ENCODE measurements at places on chromosomes 7 and 10.

DNA sequence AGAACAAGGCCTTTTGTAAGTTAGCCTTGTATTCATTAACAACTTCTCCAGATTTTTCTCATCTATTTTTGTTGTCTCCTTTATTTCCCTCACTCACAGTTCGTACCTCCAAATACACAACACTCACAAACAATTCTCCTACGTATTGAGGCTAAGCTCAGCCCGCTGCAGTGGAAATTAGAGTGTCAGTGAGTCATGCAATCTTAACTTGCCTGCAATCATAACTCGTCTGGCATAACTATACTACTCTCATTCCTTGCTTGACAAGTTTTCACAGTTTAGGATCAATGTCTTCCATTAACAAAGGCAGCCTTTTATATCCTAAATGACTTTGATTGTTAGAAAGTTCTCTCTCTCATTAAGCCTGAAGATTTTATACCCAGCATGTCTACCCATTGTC is 23.8 kb downstream of the TMEM196 start:
- DNase-seq = peak; percentile 73

DNA sequence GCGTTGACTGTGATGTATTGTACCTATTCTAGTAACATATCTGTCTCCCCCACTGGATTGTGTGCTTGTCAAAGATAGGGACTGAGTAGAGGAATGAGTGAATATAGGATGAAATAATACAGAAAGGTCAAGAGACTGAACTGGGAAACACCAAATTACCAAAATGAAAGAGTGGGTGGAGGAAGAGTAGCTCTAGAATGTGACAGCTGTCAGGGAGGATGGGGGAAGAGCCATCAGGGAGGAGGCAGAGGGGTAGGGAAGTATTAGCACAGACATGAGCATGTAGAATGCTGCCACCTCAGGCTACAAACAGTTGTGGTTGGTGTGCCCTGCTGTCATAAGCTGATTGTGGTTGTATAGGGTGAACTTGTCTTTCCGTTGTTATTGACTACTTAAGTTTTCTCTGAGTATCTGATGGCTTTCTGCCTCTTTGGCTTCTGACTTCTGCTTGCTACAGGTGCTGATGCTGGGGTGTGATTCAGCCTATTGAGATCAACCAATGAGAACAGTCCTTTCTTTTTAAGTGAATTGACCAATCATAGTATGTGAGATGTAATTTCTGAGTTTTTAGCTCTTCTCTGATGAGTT is 5.6 kb downstream of the CCSER2 start:
- DNase-seq = peak; percentile 62

- no peak for DNase-seq
These were observed 109.4 kb upstream of the ADAM12 start for GRCh38 chr10:126497672-126498071.

DNA sequence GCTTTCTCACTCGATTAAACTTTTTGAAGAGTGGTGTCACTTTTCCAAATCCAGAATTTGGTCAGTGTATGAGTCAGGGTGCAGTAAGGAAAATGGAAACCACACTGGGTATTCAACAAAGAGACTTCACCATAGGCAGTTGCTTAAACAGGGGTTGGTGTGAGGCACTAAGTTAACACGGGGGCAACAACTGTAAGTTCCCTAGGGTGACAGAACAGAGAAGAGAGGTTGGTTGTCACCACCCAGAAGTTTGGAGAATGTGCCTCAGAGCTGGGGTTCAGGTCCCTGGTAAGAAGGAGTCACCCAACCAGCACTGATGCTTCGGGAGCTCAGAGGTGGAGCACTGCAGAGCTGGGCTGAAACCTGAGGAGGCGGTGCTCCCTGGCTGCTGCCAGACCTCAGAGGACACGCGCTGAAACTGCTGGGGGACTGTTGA is 170.4 kb downstream of the ARID5B start:
- no peak for DNase-seq

- DNase-seq = peak; percentile 91
These were observed 2.5 kb upstream of the MACC1 start for GRCh38 chr7:20219446-20220292.

DNA sequence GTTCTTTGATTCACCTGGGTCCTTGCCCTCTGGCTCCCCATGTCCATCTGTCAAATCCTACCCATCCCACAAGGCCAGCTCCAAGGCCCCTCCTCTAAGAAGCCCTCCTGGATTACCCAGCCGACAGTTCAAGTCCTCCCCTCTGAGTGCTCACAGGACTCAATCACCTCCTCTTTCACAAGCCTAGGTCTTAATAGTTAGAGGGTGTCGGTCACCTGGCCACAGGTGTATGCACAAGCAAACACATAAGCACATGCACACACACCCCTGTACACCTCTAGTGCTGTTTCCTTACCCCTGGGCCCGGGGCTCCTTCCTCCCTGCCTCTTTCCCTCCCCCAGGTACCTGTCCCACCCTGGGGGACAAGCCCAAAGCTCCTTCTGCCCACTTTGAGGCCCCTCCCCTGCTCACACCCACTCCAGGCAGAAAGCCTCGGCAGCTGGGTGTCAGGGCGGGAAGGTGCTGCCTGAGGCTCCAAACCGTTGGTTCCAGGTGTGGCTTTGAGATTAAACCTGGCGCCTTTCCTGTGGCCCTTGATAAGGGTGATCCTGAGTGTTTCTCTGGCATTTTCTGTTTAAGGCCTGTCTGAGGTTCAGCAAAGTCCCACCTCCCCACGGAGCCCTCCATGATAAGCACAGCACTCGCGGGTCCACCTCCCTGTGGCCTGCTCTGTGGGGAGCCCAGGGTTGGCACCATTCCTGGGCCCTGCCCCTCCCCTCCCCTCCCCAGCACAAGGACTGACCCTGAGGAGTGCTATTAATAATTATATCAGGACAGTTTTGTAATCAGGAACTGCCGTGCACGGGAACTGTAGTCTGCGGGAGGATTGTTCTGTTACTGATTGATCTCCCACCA is 14.6 kb upstream of the AQP1 start:
- DNase-seq = no peak

DNA sequence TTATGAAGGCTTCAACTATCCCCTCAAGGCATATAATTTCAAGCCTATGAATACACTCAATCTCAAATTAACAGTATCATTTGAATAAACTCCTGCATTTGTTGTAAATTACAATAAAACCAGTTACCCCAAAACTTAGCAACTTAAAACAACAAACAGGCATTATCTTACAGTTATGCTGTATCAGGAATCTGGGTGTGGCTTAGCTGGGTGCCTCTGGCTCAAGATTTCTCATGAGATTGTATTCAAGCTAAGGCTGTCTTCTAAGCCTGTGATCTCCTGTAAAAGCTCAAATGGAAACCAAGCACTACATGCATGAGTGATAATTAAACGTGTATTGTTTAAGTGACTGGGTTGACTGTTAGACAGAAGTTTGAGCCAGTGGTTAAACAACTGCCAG is 341.0 kb upstream of the PHF14 start:
- no peak for DNase-seq

DNA sequence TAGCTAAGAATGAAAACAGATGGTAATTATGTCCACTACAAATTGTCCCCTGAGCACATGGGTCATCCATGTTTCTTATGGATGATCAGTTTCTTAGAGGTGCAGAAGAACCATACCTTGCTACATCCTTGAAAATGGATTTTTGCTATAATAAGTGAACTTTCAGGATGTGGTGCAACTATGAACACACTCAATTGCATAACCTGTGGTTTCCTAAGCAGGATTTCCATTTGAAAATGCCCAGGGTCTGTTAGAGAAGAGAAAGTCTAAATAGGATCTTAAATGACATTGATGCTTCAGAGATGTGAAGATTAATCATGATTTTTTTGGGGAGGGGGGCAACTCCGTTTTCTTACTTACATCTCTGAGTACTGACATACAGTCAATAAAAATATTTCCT is 39.6 kb upstream of the CACNB2 start:
- no peak for DNase-seq

DNA sequence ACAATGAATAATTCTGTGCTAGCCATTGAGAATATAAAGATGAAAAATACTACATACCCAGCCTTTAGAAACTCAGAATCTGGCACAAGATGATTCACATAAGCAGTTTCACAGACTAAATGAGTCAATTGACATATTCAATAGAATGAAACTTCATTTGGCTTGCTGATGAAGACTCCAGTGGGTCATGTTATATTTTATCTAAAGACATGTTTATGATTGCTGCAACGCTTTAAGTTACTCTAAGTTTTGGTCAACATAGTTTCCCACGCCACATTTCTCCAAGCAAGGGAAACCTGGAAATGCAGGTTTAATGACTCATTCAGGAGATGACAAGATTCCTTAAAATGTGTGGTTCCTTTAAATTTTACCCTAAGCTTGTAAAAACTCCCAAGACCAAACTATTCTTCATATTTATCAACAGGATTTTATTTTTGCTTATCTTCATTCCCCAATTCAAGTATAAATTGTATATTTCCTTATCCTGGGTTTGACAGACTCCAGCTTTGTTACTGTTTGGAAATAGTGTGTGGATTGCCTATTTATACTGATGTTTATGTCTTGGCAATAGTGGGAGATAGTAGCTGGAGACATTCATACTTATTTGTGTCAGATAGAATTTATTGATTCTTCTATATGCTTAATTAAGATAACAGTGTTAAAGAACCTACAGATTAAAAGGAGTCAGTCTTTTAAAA is 6.6 kb downstream of the SEMA3A start:
- DNase-seq = peak; percentile 96

GRCh38 chr7:47602272-47603004 is 20.5 kb upstream of the TNS3 start:
- peak; percentile 71 for DNase-seq

- DNase-seq = peak; percentile 57
These were observed 39.6 kb upstream of the KLHL7 start for GRCh38 chr7:23065974-23066373.

- peak; percentile 69 for DNase-seq
These were observed 7.4 kb upstream of the SAMD8 start for GRCh38 chr10:75103881-75104686.

DNA sequence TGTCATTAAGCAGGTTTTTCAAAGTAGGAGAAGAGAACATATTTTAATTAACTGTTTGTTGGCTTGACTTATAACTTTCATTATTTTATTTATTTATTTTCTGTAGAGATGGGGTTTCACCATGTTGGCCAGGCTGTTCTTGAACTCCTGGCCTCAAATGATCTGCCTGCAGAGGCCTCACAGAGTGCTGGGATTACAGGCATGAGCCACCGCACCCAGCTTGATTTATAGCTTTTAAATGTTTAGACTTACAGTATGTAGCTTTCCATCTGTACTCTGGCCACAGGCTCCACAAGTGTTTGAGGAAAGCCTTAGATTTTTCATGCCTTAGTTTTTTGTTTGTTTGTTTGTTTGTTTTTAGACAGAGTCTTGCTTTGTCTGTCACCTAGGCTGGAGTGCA is 72.7 kb upstream of the IFRD1 start:
- DNase-seq = no peak

DNA sequence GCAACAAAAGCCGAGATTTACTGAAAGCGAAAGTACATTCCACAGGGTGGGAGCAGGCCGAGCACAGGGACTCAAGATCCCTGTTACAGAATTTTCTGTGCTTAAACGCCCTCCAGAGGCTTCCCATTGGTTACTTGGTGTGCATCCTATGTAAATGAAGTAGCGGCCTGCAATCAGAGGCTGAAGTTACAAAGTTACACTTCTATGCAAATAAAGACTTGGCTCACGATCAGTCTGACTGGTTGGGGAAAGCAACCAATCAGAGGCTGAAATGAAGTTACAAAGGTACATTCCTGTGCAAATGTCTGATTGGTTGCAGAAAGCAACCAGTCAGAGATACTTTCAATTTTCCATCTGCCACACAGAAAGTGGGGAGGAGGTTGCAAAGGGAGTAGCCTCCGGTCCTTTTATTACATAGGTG is 4.1 kb downstream of the ACBD7 start:
- DNase-seq = peak; percentile 90

DNA sequence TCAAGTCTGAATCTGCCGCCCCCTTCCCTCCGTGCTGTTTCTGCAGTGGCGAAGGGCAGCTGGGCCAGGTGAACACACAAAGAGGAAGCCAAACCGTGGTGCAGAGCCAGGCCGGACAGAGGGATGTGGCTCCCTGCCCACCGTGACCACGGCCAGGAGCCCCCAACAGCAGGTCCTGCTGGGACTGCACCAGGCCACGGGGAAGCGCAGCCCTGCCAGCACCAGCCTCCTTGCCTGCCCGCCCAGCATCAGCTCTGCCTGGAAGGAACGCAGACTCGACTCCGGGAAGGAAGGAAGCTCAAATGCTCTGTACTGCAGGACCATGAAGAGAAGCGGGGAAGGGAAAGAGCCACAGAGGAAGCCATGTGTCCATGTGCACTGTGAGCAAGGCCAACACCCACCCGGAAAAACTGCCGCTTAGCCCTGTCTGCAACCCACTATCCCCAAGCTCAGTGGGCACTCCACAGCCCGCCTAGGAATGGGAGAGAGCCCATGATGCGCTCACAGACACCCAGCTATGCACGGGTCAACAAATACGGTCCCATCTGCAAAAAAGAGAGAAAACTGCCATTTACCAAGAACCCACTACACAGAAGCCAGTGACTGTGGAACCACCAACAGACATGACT is 19.0 kb downstream of the GPER1 start:
- no peak for DNase-seq

GRCh38 chr7:24425664-24426063 is 141.7 kb downstream of the NPY start:
- no peak for DNase-seq

- DNase-seq = no peak
These were observed 94.5 kb downstream of the INPP5A start for GRCh38 chr10:132632091-132632561.

GRCh38 chr10:11104772-11105675 is 87.4 kb downstream of the CELF2 start:
- no peak for DNase-seq

DNA sequence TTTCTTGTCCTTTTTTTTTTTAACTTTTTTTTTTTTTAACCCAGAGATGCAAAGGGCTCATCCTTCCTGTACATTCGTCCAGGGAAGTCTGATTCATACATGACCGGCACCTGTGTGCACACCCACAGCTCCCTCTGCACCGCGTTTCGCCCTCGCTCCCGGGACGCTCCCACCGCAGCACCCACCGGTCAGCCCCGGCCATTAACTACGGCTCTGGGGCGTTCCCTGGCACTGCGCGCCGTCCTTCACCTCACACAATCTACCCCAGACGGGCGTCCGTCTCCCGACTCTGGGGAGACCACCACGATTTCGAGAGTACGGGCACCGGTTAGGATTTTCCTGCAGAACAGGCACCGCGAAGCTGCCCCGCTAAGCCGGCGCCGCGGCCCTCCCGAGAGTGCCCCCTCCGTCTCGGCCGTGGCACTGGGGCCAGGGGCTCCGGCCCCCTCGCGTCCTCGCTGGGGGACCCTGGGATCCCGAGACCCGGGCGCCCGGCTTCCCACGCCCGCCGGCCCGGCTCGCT is 452 bp downstream of the ATE1 start:
- peak; percentile 79 for DNase-seq

All from epithelial cell of esophagus (primary cell).